ENCODE measurements at places on chromosomes 1 and 21.

DNA sequence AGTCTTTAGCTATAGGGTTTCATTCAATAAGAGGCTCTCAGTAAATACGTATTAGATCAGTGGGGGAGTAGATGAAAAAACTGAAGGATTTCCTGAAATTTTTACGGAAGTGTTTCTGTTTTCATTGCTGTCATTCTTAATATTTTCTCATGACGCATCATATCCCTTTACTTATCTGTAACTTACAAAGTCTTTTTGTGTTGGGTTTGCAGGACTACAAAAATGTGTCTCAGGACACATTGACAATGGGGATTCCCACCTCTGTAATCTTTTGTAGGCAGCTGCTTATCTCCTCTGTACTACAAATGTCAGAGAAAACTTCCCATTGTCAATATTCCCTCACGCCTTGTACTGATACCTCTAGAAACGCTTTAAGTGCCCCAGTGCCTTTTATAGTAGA, 35.5 kb downstream of the CRP start:
- DNase-seq = no peak

- no peak for DNase-seq
These were observed 54.5 kb downstream of the UBE4B start for GRCh38 chr1:10087210-10087609.

DNA sequence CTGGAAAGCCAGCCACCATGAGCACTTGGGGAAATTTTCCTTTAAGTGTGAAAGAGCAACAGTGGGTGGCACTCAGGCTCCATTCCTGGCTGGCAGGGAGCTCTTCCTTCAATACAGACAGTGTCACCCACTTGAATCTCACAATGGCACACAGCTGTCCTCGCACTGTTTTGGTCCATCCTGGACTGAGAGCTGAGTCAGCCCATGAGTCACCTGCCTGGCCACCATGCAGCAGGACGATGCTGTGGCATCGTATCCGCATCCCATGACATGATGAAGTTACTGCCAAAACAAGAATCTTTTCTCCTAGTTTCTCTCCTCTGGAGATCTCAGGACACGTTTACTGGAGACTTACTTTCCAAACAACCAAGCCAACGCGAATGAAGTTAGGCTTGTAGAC, 6.0 kb downstream of the TMPRSS2 start:
- DNase-seq = no peak

- no peak for DNase-seq
These were observed 14.8 kb downstream of the DHRS3 start for GRCh38 chr1:12603224-12603623.

- no peak for DNase-seq
These were observed 849.1 kb downstream of the USP25 start for GRCh38 chr21:16578912-16579311.

DNA sequence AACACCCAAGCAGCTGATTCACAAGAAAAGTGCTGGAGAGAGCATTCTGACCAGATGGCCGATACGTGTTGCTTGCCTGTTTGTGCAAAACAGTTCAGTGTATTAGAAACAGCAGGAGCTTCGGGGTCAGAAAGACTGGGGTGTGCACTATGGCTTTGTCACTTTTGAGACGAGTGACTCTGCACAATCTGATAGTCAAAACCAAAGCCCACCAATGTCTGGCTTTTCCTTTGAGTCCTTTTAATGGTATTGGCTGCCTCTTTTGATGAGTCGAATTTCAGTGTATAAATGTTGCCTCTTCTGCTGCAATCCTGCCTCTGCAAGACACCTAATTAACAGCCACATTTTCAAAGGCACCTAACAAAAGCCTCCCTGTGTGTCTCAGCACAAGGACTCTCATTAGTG, 444.6 kb downstream of the AJAP1 start:
- DNase-seq = no peak

DNA sequence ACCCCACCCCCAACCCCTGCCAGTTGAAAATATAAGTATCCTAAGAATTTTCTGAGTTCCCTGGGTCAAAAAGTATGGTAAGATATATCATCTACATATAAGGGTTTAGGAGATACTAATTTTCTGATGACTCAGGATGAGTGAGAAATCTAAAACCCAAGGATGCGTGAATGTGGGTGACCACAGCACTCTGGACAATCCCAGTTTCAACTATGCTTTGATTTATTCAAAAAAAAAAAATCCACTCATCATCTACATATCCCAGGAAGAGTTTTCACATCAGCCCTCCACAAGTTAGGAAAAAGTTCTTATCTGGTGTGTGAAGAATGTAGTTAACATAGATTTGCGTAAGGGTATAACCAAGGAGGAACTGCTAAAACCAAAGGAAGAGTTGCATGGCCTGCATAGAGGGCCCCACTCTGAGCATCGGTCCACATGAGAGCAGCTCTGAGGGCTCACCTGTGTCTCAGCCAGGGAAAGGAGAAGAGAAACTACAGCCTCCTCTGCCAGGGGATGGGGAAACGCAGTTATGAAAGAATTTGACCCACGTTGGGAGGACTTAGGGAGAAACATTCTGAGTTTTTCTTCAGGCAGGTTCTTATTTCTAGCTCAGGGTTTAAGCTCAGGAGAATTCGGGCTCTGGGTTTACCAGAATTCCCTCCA, 18.8 kb downstream of the LAMB3 start:
- no peak for DNase-seq

GRCh38 chr1:185063719-185064118, 18.4 kb downstream of the RNF2 start:
- DNase-seq = no peak

GRCh38 chr1:23751050-23751814, 8.0 kb downstream of the ELOA start:
- DNase-seq = peak; percentile 61

DNA sequence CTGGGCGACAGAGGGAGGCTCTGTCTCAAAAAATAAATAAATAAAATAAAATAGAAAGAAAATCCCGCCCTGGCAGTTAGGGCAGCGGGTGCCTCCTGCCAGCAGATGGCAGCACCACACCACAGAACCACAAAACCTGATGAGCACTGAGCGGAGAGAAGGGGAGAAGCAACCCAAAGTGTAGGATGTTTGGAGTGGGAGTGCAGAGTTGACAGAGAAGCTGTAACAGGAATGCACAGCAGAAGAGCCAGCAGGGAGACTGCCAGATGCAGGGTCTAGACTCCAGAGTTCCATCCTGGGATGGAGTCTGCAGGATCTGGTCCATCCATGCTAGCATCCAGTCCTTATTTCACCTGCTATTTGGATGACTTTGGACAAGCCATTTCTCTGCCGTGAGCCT, 29.7 kb upstream of the KIRREL1 start:
- DNase-seq = peak; percentile 48

DNA sequence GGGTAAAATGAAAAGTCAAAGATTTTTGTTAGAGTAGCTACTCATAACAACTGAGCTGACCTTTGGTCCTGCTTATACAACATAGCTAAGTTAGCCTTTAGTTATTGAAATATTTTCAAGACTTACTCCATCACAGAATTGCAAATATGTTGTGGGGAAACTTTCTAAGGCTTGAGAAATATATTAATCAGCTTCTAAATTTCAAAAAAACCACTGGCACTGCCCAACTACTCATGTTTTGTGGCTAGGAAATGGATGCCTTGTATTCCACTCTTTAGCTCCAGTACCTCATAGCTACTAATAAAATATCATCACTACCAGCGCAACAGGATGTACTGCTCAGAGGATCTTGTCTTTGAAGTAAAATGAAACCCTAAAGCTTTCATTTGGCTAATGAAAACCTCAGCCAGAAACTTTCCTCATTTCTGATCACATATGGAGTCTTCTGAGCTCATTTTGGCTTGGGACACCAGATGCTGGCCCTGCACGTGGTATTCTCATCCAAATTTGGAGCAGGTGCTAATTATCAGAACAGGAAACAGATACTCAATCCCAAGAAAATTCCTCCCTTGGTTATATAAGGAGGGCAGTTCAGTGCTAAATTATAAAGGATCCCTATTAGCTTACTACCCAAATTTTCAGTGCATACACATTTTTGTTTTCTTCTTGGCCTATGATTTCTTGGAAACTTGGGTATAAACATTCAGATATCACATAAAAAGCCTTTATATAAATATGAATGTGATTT, 690.7 kb downstream of the ADGRL2 start:
- DNase-seq = no peak

DNA sequence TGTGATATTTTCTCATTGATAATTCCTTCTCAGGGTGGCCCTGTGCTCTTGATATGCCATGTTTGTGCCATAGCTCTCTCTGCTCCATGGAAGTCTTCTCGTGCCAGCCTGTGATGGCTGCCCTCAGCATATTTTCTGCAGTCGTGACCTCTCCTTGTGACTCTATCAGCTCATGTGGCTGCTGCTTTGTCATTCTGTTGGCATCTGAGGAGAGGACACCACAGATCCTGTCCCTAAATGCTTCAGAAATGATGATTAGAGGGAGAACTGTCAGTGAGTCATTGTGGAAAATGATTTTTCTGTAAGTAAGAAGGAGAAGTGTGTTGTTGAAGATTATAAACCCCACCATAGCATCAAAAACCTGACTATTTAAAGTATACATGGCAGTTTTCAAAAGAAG, 286.0 kb downstream of the ADGRL2 start:
- DNase-seq = no peak

- peak; percentile 44 for DNase-seq
These were observed at the start of gene ASAP3 for GRCh38 chr1:23483321-23484252. Gene ASAP3, minus strand, starts transcription at chr1:23484179. Its CDS starts 46 bp downstream, at chr1:23484133.

DNA sequence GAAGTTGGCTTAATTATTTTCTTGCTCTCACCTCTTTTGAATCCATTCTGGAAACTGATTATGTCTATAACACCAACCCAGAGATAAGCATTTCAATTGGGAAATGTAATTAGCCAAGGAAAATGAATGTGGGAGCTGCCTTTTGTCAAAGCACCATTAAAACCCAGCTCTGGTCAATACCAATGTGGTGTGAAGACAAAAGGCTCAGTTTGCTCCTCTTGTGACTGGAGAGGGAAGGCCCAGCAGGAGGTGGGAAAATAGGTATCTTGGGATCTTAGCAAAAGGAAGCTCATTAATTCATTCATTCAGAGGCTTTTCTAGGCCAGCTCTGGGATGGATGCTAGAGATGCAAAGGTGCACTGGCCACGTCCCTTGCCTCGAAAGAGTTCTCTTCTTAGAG, 75.0 kb upstream of the SELENON start:
- no peak for DNase-seq

GRCh38 chr1:13820456-13820855, 120.5 kb downstream of the PRDM2 start:
- DNase-seq = no peak

- no peak for DNase-seq
These were observed 80.9 kb downstream of the IER5 start for GRCh38 chr1:181169281-181169865.

- no peak for DNase-seq
These were observed 244.7 kb downstream of the MRPL39 start for GRCh38 chr21:25362375-25363267.
